CD4-positive, alpha-beta T cell treated with Interferon alpha-2 for 1 hour (primary cell): ENCODE measurements at places on chromosomes 3 and 15.

DNA sequence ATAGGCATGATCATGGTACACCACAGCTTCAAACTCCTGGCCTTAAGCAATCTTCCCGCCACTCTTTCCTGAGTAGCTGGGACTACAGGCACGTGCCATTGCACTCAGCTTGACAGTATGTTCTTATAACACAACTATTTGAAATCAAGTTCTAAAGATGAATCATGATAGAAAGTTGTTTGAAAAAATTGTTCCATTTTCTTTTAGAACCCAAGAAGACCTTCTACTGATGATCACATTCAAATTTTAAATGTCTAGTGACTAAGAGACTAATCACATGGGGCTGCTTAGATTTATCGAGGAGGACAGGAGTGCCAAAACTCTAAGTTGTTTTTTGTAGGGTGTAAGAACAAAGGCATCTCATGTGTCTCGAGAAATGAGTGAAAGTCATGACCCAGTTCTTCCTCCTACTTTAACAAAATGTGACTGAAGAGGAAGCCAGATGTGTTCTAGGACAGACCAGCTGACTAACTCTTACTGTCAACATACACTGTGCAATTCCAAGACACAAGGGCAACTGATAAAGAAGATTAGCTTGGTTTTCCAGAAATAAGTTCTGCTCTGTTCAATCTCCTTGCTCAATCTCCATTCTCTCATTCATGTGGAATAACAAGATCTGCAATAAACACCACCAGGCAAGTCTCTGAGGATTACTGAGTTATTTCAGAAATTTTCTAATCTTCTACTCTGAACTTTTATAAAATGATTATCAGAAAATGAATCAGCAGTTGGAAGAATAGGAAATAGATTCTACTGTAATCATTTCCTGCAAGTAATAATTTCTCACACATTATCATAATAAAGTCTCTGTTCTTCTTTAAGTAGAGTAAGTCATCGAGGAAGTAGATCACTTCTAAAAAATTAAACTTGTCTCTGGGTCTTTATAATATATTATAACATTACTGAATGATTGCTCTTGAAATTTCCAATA lies 122.6 kb upstream of the CCNL1 start:
- no peak for DNase-seq

DNA sequence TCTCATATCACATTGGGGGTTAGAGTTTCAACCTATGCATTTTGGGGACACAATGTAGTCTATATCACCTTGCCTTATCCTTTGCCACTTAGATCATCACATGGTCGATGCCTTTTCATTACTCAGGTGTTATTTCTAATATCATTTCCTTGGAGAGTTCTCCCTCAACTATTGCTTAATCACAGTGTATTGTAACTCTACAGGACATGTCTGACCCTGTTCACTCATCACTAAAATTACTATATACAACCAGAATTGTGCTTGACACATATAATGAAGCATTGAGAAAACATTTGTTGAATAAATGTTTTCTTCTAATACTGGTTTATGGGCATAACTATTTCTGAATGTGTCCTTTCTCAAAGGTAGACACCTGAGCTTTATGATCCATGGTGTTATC lies 207.4 kb downstream of the EPHA6 start:
- no peak for DNase-seq

DNA sequence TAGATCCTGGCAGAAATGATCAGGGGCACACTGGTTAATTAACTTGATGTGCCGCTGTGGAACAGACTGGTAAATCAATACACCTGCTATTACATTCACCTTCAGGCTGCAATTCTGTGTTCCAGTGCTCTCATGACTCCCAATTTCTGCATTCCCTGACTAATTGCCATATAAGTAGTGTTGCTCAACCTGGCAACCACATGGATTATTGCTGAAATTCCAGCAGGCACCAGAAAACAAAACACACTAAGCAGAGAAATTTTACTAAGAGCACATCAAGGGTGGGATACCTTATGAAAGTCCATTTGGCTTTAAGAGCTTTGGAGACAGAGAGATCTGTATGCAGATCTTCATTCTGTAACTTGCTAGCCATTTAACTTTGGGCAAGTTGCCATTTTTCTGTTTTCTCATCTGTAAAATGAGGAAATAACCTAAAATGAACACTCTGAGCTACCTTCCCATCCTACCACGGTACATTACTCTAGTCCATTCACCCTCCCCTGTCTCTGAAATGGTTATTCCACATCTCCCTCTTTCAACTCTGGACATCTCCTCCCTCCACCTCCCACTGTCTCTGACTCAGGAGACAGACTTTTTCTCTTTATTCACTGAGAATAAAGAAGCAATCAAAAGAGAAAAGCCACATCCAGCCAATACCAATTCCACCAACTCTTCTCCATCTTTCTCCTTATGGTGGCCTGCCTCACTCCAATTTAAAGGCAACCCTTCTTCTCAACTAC lies 54.6 kb downstream of the STAC start:
- no peak for DNase-seq

DNA sequence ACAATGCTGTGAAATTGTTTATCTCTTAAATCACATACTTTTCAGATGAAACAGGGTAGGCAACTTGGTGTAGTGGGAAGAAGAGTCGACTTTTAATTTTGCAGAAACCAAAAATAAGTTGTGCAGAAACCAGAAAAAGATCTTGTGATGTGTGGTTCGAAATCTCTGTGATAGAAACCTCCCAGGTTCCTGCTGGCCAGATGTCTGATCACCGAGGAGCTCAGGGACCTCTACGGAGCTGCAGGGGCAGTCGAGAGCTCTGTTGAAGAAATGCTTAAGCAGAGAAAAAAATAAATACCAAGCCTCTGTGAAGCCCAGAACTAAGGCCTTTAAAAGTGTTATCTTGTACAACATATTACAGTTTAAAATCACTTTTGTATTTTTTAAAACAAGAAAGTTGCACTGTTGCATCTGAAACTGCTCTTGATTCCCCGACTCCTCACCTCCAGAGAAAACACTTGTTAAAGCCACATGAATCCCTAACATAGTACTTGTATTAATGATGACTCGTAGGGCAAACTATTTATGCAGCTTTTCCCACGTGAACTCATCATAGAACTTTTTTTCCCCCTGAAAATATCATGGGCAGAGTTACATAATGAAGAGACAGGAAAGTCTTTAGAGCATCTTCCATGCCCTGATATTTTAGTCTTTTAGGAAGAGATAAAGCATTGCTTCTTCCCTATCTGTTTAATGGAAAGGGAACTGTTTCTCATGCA lies 51.3 kb downstream of the CCK start:
- DNase-seq: no peak

GRCh38 chr3:144809380-144809779 lies 837.8 kb downstream of the DIPK2A start:
- no peak for DNase-seq
